ENCODE measurements at places on chromosomes 4 and X.
A peak's percentile ranks its signal among the peaks of the same experiment; 100 is the strongest.

- peak; percentile 53 for DNase-seq
Observed at GRCh38 chr4:184255361-184255760, 37.7 kb upstream of the ENPP6 start.

DNA sequence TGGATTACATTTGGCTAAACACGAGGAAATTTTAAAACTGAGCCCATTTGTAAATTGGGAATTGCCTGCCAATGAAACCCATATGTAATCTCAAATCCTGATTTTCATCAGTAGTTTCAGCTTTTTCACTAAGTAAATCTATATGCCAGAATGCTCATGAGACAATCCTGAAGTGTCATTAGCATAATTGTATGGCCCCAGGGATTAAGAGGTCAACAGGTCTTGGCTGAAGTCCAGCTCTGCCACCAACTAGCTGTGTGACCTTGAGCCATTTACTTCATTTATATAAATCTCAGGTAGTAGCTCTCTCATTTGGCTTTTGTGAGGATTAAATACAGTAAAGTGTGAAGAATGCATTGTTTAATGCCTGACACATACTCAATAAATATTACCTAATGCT, 320.5 kb upstream of the EMCN start:
- no peak for DNase-seq

- DNase-seq = no peak
Observed at GRCh38 chr4:3497095-3497494, 34.0 kb downstream of the DOK7 start.

DNA sequence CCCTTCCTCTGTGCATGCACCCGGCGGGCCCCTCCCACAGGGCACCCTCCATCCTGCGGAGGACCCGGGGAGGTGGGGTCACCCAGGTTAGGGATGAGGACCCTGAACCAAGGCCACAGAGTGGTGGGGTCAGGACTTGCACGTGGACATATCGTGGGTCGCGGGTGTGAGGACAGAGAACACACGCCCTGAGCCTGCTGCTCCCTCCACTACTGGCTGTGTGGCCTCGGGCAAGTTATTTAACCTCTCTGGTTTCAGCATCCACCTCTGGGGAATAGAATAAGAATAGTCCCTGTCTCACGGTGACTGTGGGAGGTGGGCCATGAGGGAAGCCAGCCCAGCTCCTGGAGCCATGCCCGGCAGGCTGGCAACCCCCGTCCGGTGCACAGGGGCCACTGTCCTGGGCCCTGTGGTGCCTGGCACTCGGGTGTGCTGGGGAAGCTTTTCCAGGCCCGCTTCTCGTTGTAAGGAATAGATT, 5.1 kb downstream of the PSAPL1 start:
- DNase-seq = peak; percentile 26

DNA sequence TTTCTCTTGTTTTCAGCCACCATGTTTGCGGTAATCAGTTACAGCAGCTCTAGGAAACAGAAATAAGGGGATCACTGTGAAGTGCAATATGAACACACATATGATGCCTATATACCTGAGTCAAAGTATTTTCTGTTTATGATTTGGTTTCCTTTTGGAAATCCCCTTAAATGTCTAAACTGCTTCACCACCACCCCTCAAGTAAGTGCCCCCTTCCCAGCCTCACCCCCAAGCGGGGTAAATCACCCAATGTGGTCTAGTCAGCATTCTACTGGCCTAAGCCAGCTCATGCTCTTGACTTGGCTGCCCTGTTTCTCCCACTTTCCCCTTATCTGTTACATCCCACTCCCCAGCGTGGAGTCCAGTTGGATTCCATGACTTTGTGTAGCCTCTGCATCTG, 176.5 kb downstream of the QDPR start:
- no peak for DNase-seq

DNA sequence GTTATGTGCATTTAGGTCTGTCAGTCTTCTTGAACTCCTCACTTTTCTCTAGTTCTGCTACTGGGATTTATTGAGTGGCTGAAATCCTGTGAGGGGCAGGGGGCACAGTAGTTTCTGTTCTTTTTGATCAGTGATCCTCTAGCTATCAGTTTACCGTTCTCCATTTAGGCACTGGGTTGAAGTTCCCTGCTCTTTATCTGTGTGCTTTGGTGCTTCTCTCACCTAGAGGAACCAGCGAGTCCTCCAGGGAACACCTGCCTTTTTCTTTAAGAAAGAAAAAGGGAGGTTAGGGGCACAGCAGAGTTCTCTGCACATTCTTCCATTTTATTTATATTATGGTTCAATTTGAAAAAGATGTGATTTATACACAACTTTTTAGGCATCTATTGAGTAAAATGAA, 503.0 kb upstream of the AGA start:
- no peak for DNase-seq

DNA sequence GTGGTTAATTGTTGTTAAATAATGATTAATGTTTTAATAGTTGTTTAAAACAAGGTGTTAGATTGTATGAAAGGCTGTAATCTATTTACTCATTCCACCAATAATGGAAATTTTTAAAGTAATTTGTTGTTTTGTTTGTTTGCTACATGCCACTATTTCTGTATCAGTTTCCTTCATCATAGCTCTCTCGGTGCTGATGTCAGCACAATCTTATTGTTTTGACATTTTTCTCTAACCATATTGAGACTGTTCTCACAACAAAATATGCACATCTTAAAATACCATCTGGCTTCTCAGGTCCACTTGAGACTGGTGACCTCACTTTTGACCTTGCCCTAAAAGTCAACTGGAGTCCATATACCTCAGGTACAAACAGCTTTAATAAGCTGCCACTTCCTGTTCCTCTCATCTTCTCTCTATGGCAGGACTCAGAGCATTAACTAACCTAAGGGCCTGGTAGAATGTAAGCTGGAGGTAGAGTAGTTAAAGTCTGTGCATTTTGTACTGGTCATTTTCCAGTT, 1.0 kb upstream of the GUCY1B1 start:
- DNase-seq = no peak

- DNase-seq = no peak
Observed at GRCh38 chr4:26356081-26356501, 35.3 kb downstream of the RBPJ start.
